ENCODE measurements at places on chromosomes 11 and 22.

GRCh38 chr11:72575533-72576242 is 98.5 kb downstream of the PDE2A start:
- no peak for DNase-seq

- DNase-seq, result peak; percentile 98
These were observed 82.7 kb upstream of the CTSC start for GRCh38 chr11:88420165-88420791.

GRCh38 chr11:91257667-91258066 is 967.0 kb upstream of the FAT3 start:
- DNase-seq, result no peak

DNA sequence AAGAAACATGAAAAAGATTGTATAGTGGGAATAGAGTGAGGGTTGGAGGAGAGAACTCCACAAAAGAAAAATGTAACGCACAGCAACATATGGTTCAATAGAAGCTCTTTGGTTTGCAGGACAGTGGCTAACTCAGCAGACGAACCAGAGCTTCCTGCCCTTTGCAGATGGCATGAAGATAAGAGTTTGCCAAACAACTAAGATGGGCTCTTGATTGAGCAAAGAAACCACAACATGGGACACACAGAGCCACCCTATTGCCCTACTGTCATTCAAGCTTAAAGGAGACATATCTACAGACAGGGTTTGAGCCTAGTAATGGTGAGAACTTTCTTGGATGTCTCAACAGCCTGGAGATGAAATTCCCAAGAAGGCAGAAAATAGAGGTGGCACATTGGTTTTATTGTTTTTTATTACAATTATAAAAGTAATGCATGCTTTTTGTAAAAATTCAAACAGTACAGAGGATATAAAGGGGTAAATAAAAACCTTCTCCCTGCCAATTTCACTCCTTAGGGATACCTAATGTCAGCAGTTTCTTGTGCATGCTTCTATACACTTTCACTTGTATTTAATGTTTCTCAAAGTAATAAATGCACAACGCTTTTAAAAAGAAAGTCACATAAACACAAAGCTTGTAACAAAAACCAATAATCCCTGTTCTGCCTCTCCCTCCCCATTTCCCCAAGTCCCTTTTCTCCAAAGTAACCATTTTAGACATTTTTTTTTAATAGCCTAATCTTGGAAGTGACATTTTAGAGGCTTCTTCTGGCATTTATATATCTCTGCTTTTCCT is 63.7 kb downstream of the COPB1 start:
- no peak for DNase-seq

DNA sequence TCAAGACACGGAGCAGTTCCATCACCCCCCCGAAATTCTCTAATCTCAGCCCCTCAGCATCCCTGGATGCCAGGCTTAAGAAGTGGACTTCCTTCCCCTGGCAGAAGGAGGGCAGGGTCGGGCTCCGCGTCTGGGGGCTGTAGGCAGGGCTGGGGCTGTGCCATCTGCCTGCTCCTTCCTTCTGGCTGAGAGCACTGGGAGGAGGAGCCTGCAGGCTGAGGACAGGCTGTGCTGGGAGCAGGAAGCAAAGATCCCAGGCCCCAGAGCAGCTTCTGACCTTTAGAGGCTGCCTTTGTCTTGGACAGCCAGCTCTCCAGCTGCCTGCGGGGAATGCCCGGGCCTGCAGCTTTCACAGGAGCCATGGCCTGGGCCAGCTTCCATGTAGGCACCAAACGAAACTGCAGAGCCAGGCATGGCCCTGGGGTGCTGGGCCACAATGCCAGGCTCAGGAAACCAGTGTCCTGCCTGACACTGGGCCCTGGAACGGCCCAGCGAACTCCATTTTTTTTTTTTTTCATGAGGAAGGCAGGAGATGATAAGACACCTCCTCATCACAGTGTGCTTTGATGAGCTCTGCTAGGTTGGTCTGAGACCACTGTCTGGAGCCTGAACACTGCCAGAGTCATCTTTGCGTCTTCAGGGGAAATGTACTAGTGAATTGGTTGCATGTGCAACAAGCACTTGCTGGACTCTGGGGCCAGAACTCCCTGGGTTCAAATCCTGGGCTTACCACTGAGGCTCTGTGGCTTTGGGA is 67.9 kb downstream of the MCM5 start:
- DNase-seq, result no peak

GRCh38 chr11:64461081-64461480 is 102.1 kb downstream of the RPS6KA4 start:
- DNase-seq, result no peak

GRCh38 chr22:36798674-36799066 is 18.2 kb downstream of the PVALB start:
- no peak for DNase-seq

GRCh38 chr11:4684631-4685285 is 12.9 kb downstream of the OR51E2 start:
- DNase-seq, result no peak

GRCh38 chr11:133047036-133047770 is 485.1 kb downstream of the OPCML start:
- no peak for DNase-seq

- no peak for DNase-seq
These were observed 13.9 kb downstream of the HIPK3 start for GRCh38 chr11:33271059-33271458.

DNA sequence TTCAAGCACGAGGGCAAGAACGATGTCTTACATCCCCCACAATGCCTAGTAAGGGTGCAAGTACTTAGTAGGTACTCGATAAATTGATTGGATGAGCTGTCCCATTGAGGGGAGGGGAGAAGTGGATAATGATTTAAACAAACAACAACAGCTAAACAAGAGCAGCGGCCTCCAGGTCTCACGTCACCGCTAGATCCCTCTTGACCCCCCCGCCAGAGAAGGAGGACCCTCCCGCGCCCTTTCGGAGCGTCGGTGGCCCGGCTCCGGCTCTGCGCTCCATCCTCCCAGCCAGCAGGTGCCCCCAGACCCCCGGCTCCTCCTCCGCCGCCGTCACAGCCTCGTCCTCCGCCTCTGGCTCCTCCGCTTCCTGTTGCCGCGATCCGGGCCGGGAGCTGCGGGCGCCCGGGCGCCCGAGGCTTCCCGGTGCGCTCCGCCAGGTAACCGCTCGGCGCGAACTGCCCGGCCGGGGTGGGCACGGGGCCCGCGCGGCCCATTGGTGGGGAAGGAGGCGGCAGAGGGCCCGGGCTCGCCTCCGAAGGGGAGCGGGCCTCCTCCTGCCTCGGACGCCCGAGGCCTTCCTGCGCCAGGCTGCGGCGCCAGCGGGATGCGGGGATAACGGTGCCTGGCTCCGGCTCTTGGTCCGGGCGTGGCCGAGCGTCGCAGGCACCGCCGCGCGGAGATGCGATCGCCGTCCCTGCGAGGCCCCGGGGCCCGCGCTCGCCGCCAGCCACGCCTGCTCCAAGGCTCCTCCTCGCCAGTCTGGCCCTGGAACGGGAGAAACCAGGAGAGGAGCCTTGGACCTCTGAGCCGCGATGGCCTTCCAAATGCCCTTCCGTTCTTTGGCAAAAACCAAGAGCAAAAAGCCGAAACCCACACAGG is at the start of gene TLCD5:
Gene TLCD5 (plus strand): TSS at position 368 of the 879 bp plus-strand sequence. CDS start 2,143 bp downstream, outside the sequence.
- DNase-seq, result no peak

DNA sequence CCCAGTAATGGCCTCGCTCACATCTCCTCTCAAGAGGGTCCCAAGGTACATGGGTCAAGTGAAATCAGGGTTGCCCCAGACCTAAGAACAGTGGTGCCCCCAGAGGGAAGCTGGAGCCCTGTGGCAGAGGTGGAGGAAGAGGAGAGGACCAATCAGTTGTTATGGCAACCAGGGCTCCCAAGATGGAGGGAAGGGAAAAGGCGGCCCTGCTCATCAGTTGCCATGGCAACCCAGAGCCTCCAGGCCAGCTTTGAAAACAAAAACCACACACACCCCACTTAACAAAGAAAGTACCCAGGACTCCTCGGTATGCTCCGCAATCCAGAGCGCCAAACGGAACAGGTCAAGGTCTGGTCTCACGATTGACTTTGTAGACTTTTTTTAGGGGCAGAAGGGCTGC is 53.5 kb upstream of the SLC35C1 start:
- no peak for DNase-seq

GRCh38 chr11:58933661-58934060 is 5.6 kb upstream of the GLYATL1 start:
- no peak for DNase-seq

GRCh38 chr11:75571625-75572024 is 9.6 kb downstream of the SERPINH1 start:
- DNase-seq, result no peak

DNA sequence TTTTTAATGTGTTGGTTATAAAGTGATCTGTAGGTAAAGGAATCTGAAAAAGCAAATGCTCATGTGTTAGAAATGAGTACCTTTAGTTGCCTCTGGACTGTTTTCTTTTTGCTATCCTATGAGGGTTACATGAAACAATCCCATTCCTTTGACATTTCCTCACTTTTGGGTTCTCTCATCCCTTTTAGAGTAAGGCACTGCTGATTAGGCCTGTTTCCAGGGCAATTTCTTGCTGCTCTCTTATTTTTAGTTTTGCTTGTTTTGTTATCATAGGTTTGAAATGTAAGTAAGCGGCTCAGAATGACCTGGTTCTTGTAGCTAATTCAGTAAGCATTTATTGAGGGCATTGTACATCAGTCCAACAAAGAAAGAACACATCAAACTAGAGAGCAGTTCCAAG is 138.9 kb downstream of the DDX10 start:
- no peak for DNase-seq

DNA sequence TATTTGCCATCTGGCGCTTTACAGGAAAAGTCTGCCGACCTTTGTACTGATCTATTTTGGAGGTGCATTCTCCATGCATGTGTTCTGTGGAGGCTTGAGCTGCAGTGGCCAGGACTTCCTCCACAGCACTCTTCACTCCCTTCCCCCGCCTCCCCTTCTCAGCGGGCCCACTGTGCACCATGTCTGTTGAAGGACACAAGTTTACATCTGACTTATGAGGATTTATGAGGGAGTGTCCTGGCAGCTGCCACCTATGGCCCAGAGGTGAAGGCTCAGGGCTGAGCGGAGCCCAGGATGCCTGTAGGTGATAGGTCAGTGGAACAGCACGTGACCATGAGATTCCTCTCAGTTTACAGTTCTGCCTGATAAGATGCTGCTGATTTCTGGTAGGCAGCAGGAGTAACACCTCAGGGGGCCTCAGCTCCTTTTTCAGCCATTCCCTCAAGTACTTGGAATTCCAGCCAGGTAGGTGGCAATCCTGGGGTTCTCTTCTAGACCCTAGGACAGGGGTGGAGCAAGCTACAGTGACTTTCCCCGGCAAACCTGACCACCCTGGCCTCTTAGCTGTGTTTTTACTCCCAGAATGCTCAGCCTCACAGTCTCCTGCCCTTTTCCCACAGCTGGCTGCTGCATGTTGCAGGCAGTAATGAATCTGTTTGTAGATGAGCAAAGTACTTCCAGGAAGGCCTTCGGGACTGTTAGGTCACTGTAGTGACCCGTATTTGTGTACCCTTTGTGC is 59.9 kb downstream of the PPFIBP2 start:
- DNase-seq, result no peak

DNA sequence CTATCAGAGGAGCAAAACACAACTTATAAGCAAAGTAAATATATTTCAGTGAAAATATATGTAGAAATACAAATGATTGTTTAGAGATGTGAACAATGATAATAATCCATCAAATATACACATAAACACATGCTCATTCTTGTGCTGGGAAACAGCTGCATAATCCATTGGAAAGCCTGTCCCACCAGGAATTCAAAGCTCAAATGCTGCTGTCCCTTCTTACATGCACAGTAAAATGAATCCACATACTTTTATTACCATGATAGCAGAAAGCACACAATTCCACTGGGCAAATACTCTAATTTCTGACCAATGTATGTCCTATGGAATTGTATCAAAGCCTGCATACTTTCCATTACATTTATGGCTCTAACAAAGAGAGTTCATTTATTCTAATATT is 44.5 kb downstream of the SOX6 start:
- DNase-seq, result no peak

- DNase-seq, result no peak
These were observed 145.8 kb downstream of the APOL5 start for GRCh38 chr22:35863432-35863831.

DNA sequence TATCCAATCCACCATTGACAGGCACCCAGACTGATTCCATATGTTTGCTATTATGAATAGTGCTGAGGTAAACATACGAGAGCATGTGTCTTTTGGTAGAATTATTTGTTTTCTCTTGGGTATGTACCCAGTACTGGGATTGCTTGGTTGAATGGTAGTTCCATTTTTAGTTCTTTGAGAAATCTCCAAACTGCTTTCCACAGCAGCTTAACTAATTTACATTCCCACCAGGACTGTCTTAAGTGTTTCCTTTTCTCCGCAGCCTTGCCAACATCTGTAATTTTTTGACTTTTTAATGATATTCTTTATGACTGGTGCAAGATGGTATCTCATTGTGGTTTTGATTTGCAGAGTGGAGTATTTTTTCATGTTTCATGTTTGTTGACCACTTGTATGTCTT is 8.3 kb downstream of the FDX1 start:
- no peak for DNase-seq

DNA sequence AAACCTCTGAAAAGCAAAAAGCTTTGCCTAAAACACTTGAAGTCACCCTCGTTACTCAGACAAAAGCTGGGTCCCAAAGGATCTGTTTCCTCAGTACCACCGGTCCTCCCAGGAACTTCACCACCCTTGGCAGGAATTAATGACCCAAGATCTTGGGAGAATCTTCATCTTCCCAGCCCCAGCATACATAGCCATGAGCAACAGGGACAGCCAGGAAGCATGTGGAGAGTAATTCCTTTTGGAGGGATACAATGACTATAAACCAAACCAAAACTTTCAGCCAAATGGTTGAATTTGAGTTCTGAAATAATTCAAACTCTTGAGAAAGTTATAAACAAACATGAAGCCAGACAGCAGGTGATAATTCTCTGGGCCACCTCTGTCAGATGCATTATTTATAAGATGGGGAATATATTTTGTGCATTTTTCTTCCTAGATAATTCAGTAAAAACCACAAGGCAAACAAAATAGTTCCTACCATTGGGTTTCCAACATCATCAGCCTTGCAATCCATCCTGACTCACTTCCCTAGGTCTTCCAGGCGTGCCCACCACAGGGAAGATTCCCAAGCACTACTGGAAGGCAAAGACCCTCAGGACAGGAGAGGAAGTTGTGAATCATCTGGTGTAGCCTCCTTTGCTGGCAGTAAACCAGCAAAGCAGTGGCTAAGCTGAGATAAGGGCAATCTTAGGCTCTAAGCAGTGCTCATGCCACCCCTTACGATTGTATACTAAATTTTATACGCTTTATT is 71.7 kb upstream of the DRD2 start:
- DNase-seq, result no peak

DNA sequence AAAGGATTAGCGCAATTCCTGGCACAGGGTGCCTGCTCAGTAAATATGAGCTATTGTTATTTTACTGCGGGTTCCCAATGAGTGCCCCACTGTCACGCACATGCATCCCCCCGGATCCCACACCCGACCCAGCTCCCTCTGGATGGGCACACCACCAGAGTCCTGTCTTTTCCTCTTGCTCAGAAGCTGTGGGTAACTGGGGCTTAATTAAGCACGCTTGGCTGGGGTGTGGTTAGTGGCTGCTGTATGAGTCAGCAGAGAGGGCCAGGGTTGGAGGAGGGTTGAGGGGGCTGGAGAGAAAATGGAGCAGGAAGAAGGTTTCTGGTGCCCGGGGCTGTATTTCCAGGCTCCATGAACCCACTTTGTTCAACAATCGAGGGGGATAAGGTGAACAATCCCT is 30.3 kb upstream of the NECTIN1 start:
- DNase-seq, result no peak
